ENCODE measurements at places on chromosomes 4 and X.

GRCh38 chr4:94455081-94455480, 3.3 kb downstream of the PDLIM5 start:
- no peak for DNase-seq

GRCh38 chr4:88937081-88937480, 119.9 kb downstream of the FAM13A start:
- no peak for DNase-seq

DNA sequence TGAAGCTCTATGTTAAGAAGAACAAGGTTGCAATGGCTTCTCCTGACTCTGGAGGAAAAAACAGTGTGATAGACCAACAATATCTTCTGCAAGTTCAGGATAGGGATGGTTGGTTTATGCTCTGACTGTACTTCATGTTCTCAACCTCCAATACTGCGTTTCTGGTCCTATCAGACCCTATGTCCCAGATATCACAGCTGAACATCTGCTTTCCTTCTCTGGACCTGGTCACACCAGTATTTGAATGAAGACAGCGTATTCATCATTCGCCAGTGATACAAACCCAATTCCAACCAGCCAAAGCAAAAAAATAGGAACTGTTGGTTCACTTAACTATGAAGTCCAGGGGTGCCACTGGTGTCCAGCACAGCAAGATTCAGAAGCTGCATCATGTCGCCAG, 124.5 kb upstream of the KLF3 start:
- no peak for DNase-seq

DNA sequence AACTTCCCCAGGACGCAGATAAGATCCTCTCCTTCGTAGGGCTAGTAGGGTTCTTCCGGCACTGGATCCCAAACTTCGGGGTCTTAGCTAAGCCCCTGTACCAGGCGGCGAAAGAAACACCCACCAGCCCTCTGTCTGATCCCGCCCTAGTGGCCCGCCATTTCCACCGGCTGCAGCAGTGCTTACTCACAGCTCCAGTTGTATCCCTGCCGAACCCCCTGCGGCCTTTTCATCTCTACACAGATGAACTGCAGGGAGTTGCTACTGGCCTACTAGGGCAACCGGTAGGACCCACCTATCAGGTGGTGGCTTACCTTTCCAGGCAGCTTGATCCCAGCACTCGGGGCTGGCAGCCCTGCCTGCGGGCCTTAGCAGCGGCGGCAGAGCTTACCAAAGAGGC, 961.2 kb downstream of the RPA4 start:
- DNase-seq: no peak

GRCh38 chr4:15659768-15660570, 4.8 kb upstream of the FBXL5 start:
- DNase-seq: no peak

DNA sequence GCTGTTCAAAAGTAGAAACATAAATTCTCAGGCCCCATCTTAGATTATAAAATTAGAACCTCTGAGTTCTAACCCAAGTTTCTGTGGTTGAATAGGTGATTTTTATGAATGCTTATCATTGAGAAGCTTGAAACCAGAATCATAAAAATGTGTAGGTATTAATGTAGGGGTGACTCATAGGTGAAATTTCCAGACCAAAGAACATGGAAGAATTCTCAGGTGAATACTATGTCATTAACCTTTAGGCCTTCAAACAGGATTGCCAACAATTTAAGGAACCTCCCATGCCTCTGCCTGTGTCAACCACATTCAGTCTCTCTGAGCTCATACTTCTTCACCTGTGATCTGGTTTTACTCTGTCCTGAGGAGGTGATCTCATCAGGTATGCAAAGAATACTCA, 177.8 kb downstream of the NPFFR2 start:
- DNase-seq: no peak

- DNase-seq: no peak
Measured at GRCh38 chrX:55522596-55523276, 33.1 kb upstream of the USP51 start.

- DNase-seq: peak; percentile 7
Measured at GRCh38 chrX:50100188-50100587, 100.6 kb downstream of the AKAP4 start.

DNA sequence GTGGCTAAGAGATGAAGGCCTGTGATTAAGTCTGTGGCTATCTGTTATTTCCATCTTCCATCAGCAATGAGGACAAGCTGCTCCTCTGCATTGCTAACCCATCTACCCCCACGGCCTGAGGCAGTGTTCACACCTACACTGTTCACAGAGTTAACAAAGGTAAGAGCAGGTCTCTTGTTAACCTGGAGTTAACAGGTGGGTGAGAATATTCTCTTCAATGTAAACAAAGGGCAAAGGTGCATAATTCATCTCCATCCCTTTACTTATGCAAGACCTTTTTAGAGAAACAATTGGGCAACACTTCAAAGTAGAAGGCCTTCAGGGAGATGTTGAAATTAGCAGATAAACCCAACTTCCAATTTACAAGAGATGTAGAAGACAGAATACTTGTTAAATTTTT, 2.8 kb downstream of the SLC35A2 start:
- no peak for DNase-seq

DNA sequence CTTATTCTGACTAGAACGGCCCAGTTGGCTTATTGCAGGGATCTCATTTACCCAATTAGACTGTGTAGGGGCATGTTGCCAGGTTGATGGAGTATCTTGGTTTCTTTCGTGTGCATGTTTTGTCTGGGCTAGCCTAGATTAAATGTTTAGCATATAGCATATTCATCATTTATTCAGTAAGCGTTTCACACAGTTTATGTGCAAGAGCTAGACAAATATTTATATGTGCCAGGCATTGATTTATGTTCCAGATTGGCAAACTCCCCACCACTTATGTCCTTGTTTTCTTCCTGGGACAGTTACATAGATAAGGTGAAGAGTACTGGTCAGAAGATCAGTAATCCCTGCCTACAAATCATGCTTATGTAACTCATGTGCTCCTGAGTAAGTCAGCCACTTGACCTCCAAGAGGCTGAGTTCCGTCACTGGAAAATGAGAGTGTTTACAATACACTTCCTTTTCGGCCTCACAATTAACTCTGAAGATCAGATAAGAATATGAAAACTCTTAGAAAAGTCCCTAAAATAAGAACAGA, 57.2 kb downstream of the RUFY3 start:
- DNase-seq: no peak

GRCh38 chrX:21479695-21480270, 105.6 kb downstream of the CNKSR2 start:
- peak; percentile 21 for DNase-seq

- DNase-seq: no peak
Measured at GRCh38 chr4:115664285-115664684, 550.9 kb upstream of the NDST4 start.

DNA sequence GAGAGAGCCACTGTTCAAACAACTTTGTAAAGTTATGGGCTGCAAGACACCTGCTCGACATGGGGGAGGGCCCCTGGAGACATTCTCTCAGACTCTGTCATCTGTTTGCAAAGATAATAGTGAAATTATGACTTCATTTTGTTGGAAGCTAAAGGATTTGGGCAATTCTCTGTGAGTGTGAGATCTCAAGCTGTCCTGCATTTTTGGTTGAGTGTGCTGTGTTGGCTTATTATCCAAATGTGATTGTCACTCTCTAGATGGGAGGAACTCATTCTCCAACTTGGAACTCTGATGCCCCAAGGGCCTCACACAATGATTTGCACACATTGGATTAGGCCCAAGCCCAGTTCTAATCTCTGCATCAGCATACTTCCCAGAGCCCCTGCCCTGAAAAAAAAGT, 63.7 kb downstream of the STK32B start:
- no peak for DNase-seq

DNA sequence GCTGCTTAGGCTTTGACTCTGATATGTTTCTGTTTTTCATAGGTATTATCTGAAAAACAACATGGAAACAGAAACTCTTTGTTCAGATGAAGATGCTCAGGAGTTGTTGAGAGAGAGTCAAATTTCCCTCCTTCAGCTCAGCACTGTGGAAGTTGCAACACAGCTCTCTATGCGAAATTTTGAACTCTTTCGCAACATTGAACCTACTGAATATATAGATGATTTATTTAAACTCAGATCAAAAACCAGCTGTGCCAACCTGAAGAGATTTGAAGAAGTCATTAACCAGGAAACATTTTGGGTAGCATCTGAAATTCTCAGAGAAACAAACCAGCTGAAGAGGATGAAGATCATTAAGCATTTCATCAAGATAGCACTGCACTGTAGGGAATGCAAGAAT, 238.6 kb downstream of the RAPGEF2 start:
- DNase-seq: no peak

DNA sequence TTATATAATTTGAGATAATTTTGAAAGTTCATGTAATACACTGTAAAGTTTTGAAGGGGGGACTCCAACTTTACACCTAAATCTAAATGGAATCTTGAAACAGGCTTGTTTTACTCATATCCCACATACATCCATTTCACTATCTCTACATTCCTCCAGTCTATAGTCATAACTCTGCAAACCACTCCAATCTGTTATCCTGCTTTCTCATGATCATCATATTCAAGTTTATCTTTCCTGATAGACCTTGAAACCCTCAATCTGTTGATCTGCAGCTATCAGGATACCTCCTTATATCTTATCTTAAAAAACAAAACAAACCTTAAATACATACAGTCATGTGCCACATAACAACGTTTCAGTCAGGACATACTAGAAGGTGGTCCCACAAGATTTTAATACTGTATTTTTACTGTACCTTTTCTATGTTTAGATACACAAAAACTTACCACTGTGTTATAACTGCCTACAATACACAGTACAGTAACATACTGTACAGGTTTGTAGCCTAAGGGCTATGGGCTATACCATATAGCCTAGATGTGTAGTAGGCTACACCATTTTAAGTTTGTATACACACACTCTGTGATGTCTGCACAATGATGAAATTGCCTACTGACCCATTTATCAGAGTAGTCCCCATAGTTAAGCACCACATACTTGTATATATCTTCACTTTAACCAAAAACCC, 14.0 kb downstream of the CHIC2 start:
- DNase-seq: no peak

DNA sequence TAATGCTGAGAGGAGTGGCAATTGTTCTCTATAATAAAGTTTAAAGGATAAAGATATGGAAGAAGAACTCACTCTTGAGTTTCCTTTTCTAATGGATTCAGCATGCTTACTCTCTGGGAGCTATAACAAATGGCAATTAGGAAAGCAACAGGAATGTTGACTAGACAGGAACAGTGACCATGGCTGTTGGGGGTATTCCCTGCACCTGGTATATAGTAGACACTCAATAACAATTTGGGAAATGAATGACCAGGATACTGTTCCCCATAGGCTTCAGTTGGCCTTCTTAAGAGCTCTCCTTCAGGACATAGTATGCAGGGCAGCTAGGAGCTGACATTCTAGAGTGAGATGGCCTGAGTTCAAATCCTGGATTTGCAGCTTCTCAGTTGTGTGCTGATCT, 1.8 kb downstream of the LIMCH1 start:
- no peak for DNase-seq

DNA sequence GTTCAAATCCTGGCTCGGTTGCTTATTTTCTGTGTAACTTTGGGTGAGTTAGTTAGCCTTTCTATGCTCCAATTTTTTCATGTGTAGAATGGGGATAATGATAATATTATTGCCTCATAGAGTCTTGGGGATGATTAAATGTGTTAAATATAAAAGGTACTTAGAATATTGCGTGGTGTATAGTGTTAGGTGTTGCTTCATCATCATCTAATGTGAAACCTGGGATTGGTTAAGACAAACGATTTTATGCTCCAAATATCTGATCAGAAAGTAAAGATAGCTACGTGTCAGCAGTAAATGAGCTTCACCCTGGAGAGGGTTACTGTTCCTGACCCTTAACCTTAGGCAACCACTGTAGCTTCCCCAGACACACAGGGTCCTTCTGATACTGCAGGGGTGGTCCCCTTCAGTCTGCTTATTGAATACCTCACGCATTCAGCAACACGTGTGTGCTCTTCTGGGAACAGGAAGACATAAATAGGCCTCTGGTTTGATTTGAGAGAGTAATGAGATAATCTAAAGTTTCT, 50.1 kb downstream of the GPAT3 start:
- DNase-seq: no peak

DNA sequence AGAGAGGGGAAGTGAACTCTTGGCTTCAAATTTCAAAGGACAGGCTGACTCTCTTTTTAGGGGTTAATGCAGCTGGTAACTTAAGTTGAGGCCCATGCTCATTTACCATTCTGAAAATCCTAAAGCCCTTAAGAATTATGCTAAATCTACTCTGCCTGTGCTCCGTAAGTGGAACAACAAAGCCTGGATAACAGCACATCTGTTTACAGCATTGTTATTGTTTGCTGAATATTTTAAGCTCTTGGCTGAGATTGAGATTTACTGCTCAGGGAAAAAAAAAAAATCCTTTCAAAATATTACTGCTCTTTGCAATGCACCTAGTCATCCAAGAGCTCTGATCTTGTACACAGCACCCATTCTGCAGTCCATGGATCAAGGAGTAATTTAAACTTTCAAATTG, 17.7 kb downstream of the PPP3CA start:
- DNase-seq: no peak

GRCh38 chrX:5068550-5068949, 1160.1 kb downstream of the NLGN4X start:
- DNase-seq: no peak

DNA sequence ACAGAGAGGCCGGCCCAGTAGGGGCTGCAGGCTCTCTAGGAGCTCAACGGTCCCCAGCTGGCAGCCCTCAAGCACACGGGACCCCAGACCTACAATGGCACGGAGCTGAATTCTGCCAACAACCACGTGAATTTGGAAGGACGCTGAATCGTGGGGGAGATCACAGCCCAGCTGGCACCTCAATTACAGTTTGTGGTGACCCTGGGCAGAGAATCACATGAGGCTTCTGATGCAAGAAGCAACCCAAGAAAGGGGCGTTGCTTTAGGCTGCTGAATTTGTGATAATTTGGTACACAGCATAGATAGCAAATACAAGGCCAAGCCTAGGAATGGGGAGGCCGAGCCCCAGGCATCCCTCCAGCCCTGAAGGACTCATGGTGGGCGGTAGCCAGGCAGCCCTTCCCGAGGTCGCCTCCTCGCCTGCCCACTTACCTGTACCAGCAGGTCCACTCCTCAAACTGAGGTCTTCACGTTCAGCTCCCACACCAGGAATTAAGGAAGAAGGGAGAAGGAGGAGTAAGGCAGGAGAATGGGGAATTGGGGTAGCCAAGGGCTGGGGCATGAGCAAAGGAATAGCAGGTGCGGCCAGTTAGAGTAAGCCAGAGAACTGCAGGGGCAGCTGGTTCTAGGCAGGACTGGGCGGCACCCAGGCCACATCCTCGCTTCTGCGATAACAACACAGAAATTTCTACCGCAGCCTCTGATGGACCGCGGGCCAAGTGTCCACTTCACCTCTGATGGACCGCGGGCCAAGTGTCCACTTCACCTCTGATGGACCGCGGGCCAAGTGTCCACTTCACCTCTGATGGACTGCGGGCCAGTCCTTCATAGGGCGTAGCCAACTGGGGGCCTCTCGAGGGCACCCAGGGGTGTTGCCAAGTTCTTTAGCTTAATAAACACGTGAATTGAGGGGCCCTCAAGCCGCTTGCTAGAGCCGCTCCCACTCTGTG, 23.4 kb upstream of the HTRA3 start:
- no peak for DNase-seq

GRCh38 chr4:86178211-86178610, 181.6 kb downstream of the MAPK10 start:
- no peak for DNase-seq

- DNase-seq: no peak
Measured at GRCh38 chr4:174474457-174475075, 47.7 kb downstream of the HPGD start.

Measured in Jurkat, Clone E6-1 (cell line).